ENCODE measurements at places on chromosomes 2 and 18.

DNA sequence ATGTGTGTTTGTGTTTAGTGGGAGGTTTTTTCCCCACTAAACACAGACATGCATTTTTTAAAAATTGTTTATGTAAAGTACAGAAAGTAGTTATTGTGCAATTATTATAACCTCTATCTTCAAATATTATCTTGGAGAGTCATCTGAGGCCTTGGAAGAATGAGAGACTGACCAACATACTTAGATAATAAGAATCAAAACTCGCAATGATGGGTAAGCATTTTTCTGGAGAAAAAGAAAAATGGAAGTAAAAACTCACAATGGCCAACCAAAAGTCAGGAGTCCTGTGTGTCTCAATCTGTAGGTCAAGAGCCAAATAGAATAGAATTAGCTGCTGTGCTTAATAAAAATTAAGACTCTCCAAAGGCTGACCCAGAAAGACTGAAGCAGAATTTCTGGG, 43.0 kb downstream of the MEMO1 start:
- no peak for DNase-seq

GRCh38 chr2:74385396-74385795, 5.3 kb upstream of the DCTN1 start:
- no peak for DNase-seq

- DNase-seq: no peak
These were observed 801 bp downstream of the OSR1 start for GRCh38 chr2:19357402-19358241.

- DNase-seq: no peak
These were observed 83.9 kb downstream of the RPRM start for GRCh38 chr2:153394686-153395085.

DNA sequence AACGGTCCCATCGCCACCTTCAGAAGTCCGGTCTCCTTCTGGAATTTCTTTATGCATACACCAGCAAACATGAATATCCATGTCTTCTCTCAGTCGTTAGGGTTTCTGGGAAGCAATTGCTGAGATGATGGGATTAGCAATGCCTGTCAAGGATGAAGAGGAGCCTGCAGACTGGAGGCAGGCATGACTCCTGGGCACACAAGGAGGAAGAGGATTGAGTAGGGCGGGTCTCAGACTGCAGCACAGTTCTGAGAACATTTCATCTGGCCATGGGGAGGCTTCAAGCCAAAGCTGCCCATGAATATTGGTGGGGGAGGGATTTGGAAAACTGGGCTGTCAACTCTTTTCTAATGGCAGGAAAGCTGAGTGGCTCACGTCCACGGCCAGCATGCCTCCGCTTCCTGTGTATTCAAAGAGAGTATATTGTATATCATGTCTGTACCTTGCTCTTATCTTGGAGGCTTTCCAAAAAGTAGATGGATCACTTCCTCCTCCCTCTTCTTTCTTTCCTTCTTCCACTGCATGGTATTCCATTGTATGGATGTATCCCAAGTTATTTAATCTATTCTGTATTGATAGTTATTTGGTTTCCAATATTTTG, 24.5 kb downstream of the MC2R start:
- no peak for DNase-seq

GRCh38 chr18:56235071-56235470, 403.3 kb downstream of the TXNL1 start:
- DNase-seq: no peak

- DNase-seq: no peak
These were observed 94.5 kb upstream of the HAAO start for GRCh38 chr2:42886921-42887320.

DNA sequence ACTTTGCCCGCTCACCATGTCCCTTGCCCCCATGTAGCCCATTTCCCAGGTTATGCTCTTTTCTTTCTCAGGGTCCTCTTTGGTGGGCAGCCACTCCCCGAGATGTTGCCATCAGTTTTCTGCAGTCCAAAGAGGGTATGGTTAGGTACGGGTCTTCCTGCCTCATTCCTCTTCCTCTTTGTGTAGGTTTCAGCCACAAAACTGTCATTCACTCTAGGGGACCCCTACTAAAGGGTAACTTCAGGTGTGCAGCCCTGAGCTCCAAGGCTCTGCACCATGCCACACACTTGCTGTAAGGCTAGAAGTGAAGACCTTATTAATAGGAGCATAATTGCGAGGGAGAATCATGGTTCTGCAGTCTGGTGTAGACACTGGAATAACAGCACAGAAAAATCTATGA, 99.8 kb upstream of the ZNF397 start:
- DNase-seq: no peak

DNA sequence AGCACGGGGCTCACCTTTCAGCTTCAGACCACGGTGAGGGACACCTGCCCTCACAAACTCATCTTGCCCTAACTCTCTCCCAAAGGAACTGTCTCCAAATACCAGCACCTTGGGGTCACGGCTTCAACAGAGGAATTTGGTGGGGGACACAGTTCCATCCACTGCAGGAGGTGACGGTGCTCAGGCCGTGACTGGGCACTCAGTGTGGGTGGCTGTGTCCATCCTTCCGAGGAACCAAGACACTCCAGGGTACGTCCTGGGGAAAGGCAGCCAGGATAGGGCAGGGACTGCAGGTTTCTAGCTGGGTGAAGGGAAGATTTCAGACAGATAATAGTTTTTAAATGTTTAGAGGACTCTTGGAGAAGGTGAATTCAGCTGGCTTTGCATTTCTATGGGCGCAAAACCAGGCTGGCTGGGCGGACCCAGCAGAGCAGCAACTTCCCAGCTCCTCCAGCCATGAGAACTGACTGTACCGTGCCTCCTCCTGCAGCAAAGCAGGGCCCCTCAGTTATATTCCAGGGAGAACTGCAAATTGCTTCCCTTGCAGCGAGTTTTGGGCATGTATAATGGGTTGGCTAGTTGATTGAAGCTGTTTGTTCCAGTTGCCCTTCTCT, 23.9 kb upstream of the ALLC start:
- peak; percentile 44 for DNase-seq

DNA sequence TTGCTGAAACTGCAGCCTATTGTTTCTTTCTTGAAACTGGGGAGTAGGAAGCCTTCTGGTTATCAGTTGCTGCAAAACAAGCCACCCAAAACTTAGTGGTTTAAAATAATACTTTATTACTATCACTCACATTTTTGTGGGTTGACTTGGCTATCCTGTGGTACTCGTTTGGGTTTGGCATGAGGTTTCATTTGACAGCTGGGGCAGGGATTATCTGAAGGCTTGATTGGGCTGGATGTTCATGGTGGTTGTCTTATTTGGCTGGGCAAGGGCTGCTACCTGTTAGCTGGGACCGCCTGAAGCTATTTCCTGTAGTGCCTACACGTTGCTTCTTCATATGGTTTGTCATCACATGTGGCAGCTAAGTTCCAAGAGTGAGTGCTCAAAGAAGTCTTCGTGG, 122.3 kb downstream of the PLCL1 start:
- no peak for DNase-seq

GRCh38 chr18:57210716-57211411, 64.0 kb downstream of the BOD1L2 start:
- no peak for DNase-seq

DNA sequence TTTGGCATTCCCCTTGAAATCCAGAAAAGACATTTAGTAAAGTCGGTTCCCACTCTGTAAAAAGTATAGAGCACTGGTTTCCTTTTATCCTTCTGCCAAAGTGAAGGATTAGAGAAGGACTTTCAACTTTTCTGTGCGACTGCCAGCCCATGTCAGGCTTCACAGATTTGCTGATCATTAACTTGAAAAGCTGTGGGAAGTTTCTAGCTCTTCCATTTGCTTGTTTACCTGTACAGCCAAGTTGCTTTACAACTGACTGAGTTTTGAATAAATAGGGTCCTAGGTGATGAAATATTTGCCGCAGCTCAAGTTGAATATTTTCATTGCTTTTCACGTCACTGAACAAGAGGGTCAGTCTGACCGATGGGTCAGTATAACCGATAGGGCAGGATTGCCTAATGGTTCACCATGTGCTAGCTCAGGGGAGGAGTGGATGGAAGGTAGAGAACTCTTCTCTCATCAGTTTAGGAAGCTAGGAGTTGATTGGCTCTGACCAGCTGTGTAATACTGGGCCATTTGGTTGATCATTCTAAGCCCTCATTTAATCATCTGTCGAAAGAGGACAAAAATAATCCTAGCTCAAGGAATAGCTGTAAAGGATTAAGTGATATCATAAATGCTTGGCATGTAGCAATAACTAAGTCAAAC, 30.4 kb downstream of the UPP2 start:
- DNase-seq: no peak

- DNase-seq: peak; percentile 21
These were observed 26.3 kb downstream of the DHRS9 start for GRCh38 chr2:169095621-169096105.

DNA sequence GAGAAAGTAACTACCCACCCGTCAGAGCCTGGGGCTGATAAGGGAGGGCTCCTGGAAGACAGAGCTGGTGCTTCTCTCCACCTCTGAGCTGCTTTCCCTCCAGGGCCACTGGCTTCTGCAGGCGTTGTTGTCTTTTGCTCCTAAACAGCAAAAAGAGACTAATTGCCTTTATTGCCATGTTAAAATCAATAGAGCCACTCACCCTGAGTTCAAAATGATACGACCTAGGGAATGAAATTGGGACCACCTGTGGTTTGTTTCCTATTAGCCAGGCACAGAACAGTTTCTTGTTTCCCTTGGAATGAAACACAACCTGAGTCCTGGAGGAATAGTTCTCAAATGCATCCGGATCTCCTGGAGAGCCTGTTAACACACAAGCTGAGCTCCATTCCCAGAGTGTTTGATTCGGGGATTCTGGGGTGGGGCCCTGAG, 45.8 kb downstream of the TCF7L1 start:
- no peak for DNase-seq

GRCh38 chr2:182318466-182319220, 108.2 kb downstream of the PDE1A start:
- no peak for DNase-seq

- no peak for DNase-seq
These were observed 496.3 kb downstream of the PARD3B start for GRCh38 chr2:205041472-205042130.

- DNase-seq: no peak
These were observed 54.3 kb downstream of the BOLA3 start for GRCh38 chr2:74093426-74093825.

DNA sequence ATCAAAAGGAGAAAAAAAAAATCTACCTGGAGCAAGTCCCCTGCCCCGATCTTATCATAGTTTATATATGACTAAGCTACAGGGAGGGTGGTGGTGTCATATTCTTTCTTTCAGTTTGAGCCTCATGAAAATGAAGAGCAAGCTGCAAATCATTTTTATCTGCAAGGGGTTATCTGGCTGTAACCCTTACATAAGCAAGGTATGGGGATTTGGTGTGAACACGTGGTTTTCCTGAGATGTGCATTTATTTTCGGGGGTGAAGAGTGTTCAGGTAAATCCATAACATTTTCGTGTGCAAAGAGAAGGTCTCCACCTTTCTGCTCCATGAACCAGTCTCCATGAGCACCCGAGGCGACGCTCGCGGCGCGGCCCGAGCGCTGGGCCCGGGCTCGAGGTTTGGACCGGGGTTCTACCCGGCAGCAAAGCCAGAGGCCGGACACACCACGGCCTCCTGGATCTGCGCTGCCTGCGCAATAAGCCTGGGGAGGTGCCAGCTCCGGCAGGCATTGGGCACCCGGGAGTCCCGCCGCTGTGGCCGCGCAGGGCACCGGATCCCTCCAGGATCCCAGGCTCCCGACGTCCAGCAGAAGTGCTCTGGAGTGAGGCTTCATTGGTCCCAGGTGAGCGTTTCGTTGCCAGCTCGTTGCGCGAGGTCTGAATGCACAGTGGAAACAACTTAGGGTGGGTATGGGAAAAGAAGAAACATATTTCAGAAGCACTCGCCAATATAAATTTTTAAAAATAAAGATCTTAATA, 36.1 kb upstream of the GPD2 start:
- peak; percentile 73 for DNase-seq
